Thoracic aorta (tissue), 2 donors: ENCODE measurements at places on chromosomes 2 and 18. TPM values are rescaled to one million over a fixed set of nuclear protein-coding genes. Genes with fewer than 3 reads are reported as not detected.

- no peaks in the 10 kb centered on the region for H3K27me3 ChIP-seq
- no peak overlapping the region for H3K27ac ChIP-seq
- peaks cover 7% of the 10 kb centered on the region for H3K36me3 ChIP-seq
- H3K4me1 ChIP-seq = no peaks in the 10 kb centered on the region
- H3K4me3 ChIP-seq = no peak overlapping the region
- no peak for DNase-seq
Observed at GRCh38 chr2:238069877-238070276, 9.1 kb downstream of the SCLY start.

- DNase-seq = no peak
- no peaks in the 10 kb centered on the region for H3K4me1 ChIP-seq
- no peaks in the 10 kb centered on the region for H3K27me3 ChIP-seq
Observed at GRCh38 chr2:208118918-208119317, 5.4 kb downstream of the CRYGD start.

GRCh38 chr18:79111483-79111882 is 42.3 kb downstream of the ATP9B start:
- H3K36me3 ChIP-seq = peaks cover 7% of the 10 kb centered on the region
- DNase-seq = no peak
- H3K27ac ChIP-seq = no peak overlapping the region
- no peaks in the 10 kb centered on the region for H3K27me3 ChIP-seq
- no peaks in the 10 kb centered on the region for H3K4me1 ChIP-seq

DNA sequence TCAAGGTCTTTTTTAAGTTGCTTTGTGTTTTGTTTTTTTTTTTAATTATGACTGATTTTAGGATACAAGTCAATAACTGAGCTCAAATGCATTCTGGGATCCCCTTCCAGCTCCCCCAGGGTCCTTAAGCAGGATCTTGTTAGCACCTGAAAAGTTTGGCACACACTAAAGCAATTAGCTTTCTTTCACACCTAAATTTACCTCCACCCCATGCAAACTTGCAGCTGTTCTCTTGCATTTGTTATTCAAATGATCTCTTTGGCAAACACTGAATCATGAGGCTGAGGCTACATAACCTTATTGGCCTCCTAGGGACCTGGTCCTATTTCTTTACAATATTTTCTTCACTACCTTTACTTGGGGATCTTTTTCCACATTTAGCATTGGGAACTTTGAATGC is 2026.1 kb upstream of the CELF4 start:
- no peak overlapping the region for H3K27ac ChIP-seq
- no peak overlapping the region for H3K4me3 ChIP-seq
- no peaks in the 10 kb centered on the region for H3K36me3 ChIP-seq
- H3K4me1 ChIP-seq = no peaks in the 10 kb centered on the region
- no peaks in the 10 kb centered on the region for H3K27me3 ChIP-seq

DNA sequence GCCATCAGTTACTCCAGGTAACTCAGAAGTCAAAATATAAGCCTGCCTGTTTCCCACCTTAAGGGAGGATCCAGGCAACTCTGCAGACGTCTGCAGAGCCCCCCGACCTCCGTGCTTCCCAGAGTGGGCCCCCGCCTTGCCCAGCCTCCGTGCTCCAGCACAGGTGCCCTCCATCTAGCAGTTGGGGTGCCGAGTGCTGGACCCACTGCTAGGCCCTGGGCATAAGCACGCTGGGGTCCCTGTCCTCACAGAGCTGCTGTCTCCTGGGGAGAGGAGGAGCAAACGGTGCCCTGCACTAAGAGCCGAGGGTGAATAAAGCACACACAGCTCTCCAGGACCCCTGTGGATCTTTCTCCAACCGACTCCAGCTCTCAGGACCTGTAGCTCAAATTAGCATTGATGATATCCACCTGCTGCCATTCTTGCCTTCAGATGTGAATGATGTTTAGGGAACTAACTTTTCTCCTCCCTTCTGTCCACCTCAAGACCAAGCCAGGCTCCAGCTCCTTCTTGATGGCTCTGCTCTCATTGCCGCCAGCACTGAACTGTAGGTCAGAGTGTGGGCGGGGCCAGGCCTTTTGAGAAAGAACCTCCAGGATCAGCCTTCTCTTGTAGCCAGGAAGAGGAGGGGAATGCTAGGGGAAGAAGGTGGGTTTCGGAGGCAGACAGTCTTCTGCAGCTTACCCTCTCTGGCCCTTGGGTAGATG is 121.2 kb downstream of the SMAD7 start:
- no peak for DNase-seq
- H3K36me3 ChIP-seq = no peaks in the 10 kb centered on the region
- H3K4me3 ChIP-seq = no peak overlapping the region
- H3K27ac ChIP-seq = peak overlapping the region; percentile 83

DNA sequence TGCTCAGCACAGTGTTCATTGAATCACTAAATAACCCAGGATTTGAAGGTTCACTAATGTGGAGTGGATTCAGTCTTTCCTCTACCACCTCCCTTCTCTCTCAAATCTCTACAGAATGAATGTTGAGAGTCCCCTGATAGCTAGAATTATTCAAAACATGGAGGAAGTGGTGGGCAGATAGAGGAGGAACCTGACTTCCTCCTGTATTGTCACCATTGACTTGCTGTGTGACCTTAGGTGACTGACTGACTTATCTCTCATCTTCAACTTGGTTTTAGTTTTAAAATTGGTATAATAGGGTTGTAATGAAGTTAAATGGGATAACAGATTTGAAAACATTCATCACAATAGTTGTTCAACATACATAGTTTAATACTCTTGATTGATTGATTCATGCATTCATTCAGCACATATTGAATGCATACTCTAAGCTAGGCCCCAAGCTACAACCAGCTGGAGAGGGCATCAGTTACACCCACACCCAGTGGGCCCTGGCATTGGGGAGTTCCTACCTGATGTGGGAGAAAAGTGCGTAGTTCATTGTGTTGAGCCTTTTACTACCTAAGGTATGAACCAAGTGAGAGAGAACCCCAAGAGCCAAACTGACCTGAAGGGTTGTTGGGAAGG is 96.0 kb downstream of the WDR7 start:
- H3K27ac ChIP-seq = no peak overlapping the region
- H3K27me3 ChIP-seq = no peaks in the 10 kb centered on the region
- no peaks in the 10 kb centered on the region for H3K36me3 ChIP-seq
- DNase-seq = no peak
- no peaks in the 10 kb centered on the region for H3K4me1 ChIP-seq
- H3K4me3 ChIP-seq = no peak overlapping the region

DNA sequence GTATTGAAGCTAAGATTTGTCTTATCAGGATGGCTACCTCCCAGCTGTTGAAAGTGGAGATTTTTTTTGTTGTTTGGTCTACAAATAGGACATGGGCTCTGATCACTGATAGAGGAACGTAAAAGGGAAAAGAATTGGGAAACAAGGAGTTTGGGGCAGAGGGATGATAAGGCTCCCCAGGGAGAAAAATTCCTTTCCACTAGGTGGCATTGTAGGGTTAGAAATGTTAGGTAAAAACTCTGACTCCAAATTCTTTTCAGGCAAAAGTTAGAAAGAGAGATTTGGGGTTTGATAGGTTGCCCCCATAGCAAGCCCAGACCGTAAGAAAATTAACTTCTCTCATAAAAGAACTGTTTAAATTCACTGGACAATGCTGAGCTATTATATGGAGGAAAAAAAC is 19.8 kb downstream of the CMPK2 start:
- H3K4me3 ChIP-seq = no peak overlapping the region
- H3K4me1 ChIP-seq = no peaks in the 10 kb centered on the region
- no peaks in the 10 kb centered on the region for H3K27me3 ChIP-seq
- no peak overlapping the region for H3K27ac ChIP-seq
- no peak for DNase-seq
- H3K36me3 ChIP-seq = peaks cover 25% of the 10 kb centered on the region

GRCh38 chr18:36643061-36643460 is 185.7 kb downstream of the TPGS2 start:
- H3K36me3 ChIP-seq = no peaks in the 10 kb centered on the region
- H3K4me3 ChIP-seq = no peak overlapping the region
- no peak for DNase-seq
- H3K27me3 ChIP-seq = no peaks in the 10 kb centered on the region
- H3K4me1 ChIP-seq = peaks cover 24% of the 10 kb centered on the region
- no peak overlapping the region for H3K27ac ChIP-seq

DNA sequence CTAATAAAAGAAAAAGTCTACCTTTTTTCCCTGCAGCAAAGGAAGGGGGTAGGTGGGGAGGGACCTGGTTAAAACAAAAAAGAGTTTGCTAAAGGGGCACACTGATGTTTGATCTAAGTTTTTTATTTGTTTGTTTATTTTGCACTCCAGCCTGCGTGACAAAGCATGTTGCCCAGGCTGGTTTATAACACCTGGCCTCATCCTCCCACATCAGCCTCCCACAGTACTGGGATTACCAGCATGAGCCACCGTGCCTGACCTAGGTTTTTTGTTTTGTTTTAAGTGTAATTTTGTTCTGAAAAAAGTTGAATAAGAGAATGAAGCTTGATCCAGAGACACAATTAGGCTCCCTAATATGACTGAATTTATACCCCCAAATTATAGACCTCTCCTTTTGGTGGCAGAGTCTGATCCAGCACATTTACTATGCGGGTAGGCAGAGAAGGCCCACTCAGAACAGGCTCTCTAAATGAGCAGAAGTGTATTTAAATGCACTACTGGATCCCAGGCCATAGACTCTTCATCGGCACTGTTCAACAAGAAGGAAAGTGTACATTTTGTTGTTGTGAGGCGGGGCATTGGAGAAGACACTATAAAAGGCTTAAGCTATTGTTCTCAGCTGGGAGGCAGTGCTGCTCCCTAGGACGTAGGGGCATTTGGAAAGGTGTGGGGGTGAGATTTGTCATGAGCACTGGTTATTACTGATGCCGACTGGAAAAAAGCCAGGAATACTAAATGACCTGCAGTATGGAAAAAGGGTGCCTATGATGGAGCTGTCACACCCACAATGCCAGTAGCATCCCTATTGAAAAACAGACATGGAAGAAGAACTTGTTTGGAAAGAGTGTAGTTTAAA is 32.4 kb downstream of the MRPS9 start:
- no peak overlapping the region for H3K27ac ChIP-seq
- H3K4me3 ChIP-seq = no peak overlapping the region
- H3K36me3 ChIP-seq = peaks cover 5% of the 10 kb centered on the region
- H3K4me1 ChIP-seq = no peaks in the 10 kb centered on the region

- DNase-seq = no peak
- H3K4me1 ChIP-seq = no peaks in the 10 kb centered on the region
- H3K27ac ChIP-seq = no peak overlapping the region
- no peaks in the 10 kb centered on the region for H3K27me3 ChIP-seq
Observed at GRCh38 chr2:43877782-43878464, 39.2 kb downstream of the ABCG8 start.

DNA sequence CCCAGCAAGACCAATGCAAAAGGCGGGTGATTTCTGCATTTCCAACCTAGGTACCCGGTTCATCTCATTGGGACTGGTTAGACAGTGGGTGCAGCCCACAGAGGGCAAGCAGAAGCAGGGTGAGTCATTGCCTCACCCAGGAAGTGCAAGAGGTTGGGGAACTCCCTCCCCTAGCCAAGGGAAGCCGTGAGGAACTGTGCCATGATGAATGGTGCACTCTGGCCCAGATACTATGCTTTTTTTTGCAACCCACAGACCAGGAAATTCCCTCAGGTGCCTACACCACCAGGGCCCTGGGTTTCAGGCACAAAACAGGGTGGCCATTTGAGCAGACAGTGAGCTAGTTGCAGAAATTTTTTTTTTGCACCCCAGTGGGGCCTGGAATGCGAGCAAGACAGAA is 662.6 kb upstream of the ACVR2A start:
- no peak overlapping the region for H3K4me3 ChIP-seq
- no peak for DNase-seq
- H3K4me1 ChIP-seq = no peaks in the 10 kb centered on the region
- no peaks in the 10 kb centered on the region for H3K27me3 ChIP-seq

DNA sequence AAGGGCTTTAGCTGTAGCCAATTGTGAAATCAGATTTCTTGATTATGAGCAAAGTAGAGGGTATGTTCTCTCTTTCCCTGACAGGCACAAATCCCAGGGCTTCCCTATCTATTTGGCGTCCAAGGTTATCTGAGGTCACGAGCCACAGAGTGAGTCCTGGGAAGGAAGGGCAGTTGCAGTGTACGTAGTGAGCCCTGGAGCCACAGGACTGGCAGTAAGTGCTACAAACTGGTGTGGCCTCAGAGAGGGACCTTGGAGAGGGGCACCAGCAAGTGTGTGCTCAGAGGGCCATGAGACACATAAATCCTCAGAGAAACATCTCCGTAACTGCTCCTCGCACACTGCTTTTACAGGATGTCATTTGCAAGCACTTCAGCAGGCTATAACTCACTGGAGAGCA is 115.5 kb upstream of the SH3BP4 start:
- H3K27me3 ChIP-seq = no peaks in the 10 kb centered on the region
- H3K4me3 ChIP-seq = no peak overlapping the region
- H3K27ac ChIP-seq = no peak overlapping the region
- DNase-seq = no peak
- peaks cover 12% of the 10 kb centered on the region for H3K4me1 ChIP-seq
- H3K36me3 ChIP-seq = no peaks in the 10 kb centered on the region

DNA sequence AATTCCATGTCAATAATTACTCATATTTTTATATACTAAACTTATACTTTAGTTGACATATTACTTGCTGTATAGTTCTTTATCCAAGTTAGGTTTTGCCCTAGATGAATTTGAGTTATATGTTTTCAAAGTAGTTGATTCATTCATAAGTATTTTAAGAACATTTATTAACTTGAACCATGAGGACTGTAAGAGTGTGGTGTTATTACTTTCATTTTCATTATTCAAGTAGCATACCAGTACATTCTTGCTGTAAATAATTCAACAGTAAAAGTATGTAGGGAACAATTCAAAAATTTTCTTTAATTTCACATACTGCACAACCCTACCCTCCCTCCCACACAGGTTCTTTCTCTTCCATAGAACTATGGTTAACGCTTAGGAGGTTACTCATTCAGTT is 75.4 kb downstream of the ANKRD12 start:
- DNase-seq = no peak
- H3K4me1 ChIP-seq = peaks cover 9% of the 10 kb centered on the region
- no peaks in the 10 kb centered on the region for H3K27me3 ChIP-seq

CNDP2 gene
- 44.3 TPM for total RNA-seq

THUMPD2 gene
- 32.0 TPM for total RNA-seq

RASGRP3 gene
- 16.2 TPM for total RNA-seq

C2orf66 gene
- total RNA-seq = not detected

PLEKHH2 gene
- total RNA-seq = 23.3 TPM

MOGAT1 gene
- not detected for total RNA-seq

ZNF514 gene
- total RNA-seq = 22.3 TPM
